ENCODE measurements at places on chromosomes 6 and 20.

DNA sequence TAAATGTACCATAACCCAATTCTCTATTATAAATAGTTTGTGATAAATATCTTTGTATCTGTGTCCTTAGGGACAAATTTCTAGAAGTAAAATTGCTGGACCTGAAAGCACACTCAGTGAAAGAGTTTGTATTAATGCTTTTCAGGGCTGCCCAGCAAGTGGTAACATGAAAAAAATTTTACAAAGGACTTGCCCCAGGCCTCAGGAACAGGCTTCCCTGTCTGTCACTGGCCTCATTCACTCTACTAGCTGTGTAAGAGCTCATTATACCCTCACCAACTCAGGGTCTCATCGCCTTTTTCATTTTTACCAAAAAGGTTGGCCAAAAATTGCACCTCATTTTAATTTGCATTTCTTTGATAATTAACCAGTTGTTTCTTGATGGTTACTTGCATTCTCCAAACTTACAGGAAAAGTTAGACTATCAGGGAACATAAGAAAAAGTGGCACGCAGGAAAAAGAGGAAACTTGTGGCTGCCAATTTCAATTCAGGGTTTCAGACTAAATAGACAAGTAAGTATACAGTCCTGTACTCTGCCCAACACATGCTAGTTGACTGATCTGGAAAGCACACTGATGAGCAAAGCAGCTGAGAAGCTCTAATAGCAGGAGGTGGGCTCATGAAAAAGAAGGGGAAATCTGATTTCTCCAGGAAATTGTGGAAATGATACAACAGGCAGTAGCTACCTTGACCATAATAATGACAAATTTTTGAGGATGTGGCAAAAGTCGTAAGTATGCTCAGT lies 161.5 kb downstream of the KIF6 start:
- H3K36me3 ChIP-seq = no peaks in the 10 kb centered on the region
- no peak for DNase-seq
- peaks cover 15% of the 10 kb centered on the region for H3K4me1 ChIP-seq
- no peaks in the 10 kb centered on the region for H3K27me3 ChIP-seq
- no peak overlapping the region for H3K27ac ChIP-seq
- H3K4me3 ChIP-seq = no peak overlapping the region

- H3K27ac ChIP-seq = no peak overlapping the region
- H3K4me3 ChIP-seq = no peak overlapping the region
- no peaks in the 10 kb centered on the region for H3K36me3 ChIP-seq
Observed at GRCh38 chr6:32213649-32214048, 10.2 kb downstream of the NOTCH4 start.

- no peaks in the 10 kb centered on the region for H3K36me3 ChIP-seq
- no peak overlapping the region for H3K27ac ChIP-seq
- H3K27me3 ChIP-seq = no peaks in the 10 kb centered on the region
- H3K4me1 ChIP-seq = no peaks in the 10 kb centered on the region
- no peak overlapping the region for H3K4me3 ChIP-seq
- no peak for DNase-seq
Observed at GRCh38 chr6:31055441-31055840, 45.2 kb downstream of the MUC22 start.

DNA sequence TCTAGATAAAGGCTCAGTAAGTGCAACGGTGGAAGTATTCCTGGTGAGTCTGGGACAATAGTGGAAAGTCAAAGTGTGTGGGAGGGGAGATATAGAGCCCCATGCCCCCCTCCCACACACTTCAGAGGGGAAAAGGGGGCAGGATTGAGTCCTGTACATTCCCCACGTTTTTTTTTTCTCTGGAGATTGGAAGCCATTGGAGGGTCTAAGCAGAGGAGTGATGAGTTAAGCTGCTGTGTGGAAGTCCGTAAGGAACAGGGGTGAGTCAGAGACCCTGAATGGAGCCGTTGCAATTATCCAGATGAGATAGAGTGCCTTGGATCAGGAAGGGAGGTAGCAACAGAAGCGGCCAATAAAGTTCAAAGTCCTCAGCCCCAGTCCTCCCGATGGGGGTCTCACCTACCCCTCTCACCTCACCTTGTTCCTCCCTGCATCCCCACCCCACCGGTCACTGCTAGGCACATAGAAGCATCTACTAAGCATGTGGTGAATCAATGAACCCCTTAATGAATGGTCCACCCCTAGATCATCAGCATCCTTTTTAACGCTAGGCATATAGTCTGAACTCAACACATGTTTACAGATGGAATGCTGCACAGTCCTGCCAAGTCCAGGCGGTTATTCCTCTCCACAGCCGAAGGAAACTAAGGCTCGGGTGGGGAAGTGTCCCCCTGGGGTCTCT lies 662 bp upstream of the SLC9A8 start:
- peak overlapping the region; percentile 85 for H3K27ac ChIP-seq
- H3K36me3 ChIP-seq = peaks cover 21% of the 10 kb centered on the region
- H3K4me1 ChIP-seq = peaks cover 20% of the 10 kb centered on the region
- no peaks in the 10 kb centered on the region for H3K27me3 ChIP-seq
- DNase-seq = no peak
- peak overlapping the region; percentile 70 for H3K4me3 ChIP-seq

DNA sequence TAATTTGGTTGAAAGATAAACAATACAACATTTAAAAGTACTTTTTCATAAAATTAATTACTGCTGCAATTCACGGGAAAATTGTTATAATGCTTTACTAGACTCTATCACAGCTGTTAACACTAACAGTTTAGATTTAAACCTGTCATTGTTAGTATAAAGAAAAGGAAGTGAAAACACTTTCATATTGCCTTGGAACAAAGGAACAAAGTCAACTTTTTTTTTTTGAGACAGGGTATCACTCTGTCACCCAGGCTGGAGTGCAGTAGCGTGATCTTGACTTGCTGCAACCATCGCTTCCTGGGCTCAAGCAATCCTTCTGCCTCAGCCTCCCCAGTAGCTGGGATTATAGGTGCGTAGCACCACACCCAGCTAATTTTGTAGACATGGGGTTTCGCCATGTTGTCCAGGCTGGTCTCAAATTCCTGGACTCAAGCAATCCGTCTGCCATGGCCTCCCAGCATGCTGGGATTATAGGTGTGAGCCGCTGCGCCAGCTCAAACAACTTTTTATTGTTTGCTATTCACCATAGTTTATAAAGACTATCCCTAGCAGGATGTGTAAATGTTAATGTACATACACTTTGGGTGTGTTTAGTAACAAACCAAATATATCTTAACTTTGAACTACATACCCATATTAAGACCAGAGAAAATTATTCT lies 22.1 kb downstream of the SLC35A1 start:
- no peaks in the 10 kb centered on the region for H3K4me1 ChIP-seq
- H3K4me3 ChIP-seq = no peak overlapping the region
- no peak for DNase-seq

Data from suprapubic skin (tissue), 4 donors.